ENCODE measurements at places on chromosomes 6 and 20.
A peak's percentile ranks its signal among the peaks of the same experiment; 100 is the strongest.

DNA sequence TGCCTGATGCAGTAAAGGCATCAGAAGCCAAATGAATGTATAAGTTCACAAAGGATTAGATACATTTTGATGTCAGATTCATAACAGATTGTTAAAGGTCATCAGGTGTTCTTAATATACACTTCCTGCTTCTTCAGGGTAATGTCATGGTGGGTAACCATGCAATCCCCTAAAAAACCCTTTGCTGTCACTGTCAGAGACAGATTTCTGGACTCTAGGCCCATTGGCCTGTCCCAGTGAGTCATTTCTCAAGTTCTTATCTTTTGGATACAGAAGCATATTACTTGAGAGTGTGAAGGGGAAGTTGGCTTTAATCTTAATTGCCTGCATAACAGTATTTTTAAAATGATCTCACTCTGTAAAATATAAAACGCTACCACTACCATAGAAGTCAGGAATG lies 895.6 kb upstream of the MAP3K7 start:
- DNase-seq: peak; percentile 47

GRCh38 chr20:51238675-51239305 lies 215.9 kb upstream of the KCNG1 start:
- DNase-seq: no peak

- peak; percentile 11 for DNase-seq
These were observed 1.6 kb downstream of the DSP start for GRCh38 chr6:7542874-7543624.

DNA sequence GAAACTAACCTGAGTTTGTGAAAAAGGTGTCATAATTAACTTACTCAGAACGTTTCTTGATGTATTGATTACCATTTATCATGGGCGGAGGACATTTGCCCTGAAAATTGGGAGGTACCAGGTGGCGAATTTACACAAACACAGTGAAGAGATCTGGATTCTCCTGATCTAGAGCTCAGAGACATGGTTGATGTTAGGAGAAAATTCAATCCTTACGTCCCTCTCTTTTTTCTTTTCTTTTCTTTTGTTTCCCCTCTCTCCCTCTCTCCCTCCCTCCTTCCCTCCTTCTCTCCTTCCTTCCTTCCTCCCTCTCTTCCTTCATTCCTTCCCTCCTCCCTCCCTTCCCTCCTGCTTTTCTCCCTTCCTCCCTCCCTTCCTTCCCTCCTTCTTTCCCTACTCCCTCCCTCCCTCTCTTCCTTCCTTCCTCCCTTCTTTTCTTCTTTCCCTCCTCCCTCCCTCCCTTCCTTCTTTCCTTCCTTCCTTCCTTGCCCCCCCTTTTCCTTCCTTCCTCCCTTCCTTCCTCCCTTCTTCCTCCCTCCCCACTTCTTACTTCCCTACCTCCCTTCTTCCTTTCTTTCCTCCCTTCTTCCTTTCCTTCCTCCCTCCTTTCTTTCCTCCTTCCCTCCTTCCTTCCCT lies 234.1 kb downstream of the OTOR start:
- no peak for DNase-seq

DNA sequence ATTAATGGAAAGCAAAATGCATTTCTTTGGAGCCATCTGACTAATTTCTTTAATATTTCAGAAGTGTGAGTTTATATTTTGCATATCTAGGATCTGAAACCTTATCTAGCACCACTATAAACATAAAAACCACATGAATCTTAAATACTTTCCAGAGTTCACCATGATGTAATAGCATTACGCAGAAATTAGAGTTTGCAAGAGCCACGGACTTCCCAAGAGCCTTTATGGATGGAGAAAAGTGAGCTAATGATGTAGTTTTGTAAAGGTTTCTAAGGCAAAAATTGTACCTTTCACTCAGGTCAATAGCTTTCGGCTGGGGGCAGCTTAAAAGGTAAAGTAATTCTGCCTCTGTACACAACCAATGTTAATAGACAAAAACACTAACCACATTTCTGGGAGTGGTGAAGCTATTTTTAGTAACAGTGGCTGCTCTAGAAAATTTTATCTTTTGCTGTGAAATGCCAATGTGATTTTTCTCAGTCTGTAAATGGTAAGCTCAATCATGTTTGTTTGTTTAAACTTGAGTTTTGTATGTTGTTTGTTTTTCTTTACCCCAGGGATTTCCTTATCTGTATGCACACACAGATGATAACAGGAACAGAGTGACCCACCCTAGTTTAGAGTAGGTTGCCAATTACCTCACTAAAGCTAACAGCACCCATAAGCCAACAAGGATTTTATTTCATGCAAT lies 80.5 kb downstream of the FILIP1 start:
- no peak for DNase-seq

DNA sequence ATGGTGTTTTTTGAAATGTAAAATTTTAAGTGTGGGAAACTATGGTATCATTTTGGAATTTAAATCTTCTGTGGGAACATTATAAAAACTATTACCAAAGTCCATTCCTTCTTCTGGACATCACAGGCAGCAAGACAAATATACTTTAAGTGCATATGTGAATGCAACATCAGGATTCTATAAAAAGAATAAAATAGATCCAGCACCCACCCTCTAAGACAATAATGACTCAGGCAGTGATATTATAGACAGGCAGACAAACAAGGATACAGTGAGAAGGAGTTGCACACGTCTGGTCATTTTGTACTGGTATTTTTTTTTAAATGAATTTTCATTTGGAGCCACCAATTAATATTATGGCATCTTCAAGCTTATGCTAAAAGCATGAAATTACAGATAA lies 21.1 kb upstream of the NEDD9 start:
- DNase-seq: no peak

GRCh38 chr6:18323935-18324705 lies 59.8 kb upstream of the DEK start:
- DNase-seq: peak; percentile 64

- DNase-seq: no peak
These were observed 15.1 kb upstream of the TRIM39 start for GRCh38 chr6:30311671-30312070.

DNA sequence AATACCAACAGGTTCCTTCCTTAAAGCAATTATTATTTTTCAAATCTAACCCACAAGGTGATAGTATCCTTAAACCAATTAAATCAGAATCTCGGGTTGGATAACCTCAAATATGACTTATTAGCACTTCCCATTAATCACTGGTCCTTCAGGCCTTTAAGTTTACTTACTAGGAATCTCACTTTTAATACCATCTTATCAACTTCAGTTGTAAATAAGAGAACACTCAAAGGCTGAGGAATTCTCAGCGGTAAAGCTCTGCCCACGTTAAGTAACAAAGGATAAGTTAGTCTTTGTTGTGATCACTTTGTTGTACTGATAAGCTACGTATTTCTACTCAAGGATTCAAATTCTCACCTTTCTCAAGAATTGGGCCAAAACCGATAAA lies 82.0 kb downstream of the OR2B2 start:
- DNase-seq: no peak

- no peak for DNase-seq
These were observed 32.1 kb upstream of the MANEA start for GRCh38 chr6:95545226-95545625.

DNA sequence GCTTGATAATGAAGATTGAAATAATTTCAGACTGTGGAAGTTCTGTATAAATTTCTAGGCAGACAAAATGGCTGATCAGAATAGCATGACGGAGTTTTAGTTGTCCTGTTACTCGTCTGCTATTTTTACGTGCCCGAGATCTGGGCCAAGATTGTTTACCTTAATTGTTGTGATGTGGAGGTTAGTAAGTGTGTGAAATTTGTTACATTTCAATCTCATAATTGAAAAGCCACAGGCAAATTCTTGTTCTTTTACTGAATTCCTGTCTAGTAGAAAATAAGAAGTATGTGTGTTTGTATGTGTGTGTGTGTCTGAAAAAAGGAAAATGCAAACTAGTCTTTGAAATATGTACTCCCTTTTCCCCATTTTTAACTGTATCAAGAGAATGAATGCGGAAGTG lies 115.2 kb downstream of the UTRN start:
- no peak for DNase-seq

DNA sequence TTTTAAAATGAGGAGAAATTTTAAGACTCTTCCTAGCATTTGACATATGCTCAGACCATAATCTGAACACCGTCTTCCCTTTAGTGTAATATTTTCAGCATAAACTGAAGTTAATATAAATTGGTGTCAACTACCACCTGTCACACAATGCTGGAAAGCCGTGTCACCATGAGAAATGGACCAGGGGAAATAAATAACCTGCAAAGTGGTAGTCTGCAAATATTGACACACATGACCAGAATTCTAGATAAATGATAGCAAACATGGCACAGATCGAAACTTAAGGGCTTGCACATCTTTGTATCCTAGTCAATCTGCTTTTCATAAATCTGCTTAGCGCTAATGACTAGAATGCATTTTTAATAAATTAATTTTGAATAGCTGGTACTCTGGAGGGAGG lies 191.9 kb downstream of the CD83 start:
- no peak for DNase-seq

- no peak for DNase-seq
These were observed 38.8 kb downstream of the MAP7 start for GRCh38 chr6:136511397-136511796.

GRCh38 chr6:169343886-169344749 lies 90.5 kb upstream of the THBS2 start:
- DNase-seq: no peak
